ENCODE measurements at places on chromosomes 12 and 14.
A peak's percentile ranks its signal among the peaks of the same experiment; 100 is the strongest.

GRCh38 chr14:97456958-97457357, 659.8 kb downstream of the VRK1 start:
- DNase-seq = peak; percentile 50

GRCh38 chr12:75641031-75641780, 129.8 kb upstream of the KRR1 start:
- DNase-seq = peak; percentile 78

DNA sequence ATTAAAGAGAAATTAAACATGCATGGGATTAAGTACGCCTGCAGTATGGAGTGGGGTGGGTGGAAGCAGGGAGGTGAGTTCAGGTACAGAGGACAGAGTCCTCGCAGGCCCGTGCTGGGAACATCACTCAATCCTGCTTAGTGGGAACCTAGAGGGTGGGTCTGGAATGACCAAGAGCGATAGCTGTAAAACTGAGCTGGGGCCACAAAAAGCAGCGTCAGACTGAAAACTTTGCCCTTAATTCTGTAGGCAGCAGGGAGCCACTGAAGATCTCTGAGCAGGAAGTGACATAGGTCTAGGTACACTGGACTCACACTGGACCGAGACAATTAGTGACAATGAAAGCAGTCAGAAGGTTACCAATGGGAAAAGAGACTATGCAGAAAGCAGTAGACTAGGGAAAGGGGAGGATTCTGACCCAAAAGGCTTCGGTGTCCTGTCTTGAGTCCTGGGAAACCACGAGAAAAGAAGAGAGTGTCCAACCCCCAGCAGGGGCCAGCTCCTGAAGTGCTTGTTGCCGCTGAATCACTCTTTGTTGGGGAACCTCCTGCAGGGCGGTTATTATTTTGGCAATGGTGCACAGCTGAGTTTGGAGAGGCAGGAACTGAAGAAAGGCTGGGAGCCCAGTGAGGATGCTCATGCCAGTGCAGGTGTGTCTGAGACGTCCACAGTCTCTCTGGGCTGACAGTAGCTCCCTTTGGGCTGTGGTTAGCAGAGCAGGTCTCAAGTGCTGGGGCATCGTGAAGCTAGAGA, 97.4 kb downstream of the PLXNC1 start:
- peak; percentile 28 for DNase-seq

DNA sequence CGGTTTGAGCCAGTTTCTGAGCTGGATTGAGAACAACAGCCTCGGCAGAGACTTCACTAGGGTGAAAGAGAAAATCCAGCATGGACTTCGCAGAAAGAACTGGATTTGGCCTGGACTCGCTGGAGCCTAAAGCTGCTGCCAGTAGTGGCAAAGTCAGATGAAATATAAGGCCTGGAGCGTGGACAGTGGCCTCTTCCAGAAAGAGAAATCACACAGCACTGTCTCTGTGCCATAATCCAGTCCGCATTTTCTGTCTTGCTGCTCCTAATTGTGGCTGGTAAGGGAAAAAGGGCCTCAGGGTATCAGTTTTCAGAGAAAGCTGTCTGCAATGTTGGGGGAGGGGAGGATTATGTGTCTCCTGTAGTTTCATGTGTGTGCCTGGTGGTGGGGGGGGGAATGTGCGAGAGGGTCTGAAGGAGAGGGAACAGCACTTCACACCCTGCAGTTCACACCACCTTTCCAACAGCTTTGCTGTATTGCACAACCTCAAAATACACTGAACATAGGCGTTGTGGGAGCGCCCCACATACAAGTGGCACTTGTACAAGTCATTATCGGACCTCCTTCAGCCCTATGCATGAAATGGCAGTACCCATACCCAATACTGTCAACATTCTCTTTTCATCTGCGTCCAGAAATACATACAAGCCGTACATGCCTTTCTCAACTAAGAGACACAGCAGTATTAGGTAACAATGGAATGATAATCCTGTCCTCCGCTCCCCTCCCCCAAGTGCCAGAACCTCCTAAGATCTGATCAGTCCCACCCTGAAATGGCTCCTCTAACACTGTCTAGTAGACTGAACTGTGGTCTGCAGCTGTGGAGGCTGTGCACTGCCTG, 107.5 kb upstream of the ATF7IP start:
- peak; percentile 100 for DNase-seq

GRCh38 chr12:90076851-90077319, 368.2 kb upstream of the ATP2B1 start:
- no peak for DNase-seq

DNA sequence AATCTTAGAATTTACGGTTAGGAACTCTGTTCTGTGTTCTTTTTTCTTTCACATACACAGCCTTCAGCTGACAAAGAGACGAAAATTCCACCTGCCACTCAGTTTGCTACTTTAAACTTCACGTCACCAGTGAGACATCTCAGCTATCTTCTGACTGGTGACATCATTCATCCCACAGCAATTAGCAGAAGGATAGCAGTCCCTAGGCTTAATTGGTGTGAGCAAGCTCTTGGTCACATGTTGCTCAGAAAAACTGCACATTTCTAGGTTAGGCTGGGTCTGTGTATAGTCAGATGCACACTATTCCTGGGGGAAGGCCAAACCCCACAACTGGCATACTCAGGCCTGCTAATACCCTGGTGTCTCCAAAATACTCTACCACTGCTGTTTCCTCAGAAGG, 23.9 kb downstream of the SLC7A7 start:
- peak; percentile 42 for DNase-seq

GRCh38 chr14:60647081-60647836, 2.0 kb downstream of the SIX1 start:
- peak; percentile 60 for DNase-seq

- DNase-seq = peak; percentile 96
Observed at GRCh38 chr12:50066402-50066801, 9.0 kb downstream of the ASIC1 start.

DNA sequence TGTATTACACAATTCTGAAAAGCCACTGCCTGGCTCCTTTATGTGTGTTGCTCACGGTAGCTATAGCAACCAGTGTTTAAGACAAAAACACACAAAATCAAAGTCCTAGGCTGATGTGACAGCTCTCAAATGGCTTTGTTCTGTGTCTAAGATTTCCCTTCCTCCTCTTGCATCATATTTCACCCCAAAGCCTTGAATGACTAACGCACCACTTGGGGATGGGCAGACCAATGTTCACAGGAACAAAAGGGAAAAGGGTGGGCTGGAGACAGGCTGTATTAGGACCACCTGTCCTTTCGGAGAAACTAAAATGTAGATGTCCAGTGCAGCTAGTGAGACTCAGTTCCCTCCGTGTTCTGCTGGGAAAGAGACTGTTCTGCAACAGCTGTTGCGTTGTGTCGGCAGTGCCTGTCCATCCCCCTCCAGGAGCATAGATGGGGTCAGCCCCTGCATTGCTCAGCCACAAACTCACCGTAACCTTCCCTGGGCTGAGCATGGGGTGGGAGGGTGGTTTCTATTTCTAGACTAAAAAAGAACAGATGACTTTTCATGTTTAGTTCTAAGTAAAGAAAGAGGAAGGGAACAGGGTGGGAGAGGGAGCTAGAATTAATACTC, 26.8 kb upstream of the DAAM1 start:
- peak; percentile 69 for DNase-seq

GRCh38 chr12:51592034-51592705, 1.1 kb downstream of the SCN8A start:
- DNase-seq = peak; percentile 92

DNA sequence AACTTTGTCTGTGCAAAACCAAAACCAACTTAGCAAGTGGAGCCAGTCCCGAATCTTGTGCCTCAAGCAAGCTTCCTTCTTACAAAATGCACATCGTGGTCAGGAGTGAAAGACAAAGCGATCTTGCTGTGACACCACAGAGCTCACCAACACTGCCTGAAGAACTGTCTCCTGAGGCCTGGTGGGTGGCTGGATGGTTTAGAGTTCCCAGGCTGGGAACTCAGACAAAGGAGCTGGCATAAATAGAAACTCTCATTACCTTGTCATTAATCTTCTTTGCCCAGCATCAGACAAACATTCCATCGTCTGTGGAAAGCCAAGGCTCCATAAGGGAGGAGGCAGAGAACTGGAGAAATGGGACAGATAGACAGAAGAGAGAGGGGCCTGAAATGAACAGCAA, 144.8 kb downstream of the KCNA5 start:
- no peak for DNase-seq

DNA sequence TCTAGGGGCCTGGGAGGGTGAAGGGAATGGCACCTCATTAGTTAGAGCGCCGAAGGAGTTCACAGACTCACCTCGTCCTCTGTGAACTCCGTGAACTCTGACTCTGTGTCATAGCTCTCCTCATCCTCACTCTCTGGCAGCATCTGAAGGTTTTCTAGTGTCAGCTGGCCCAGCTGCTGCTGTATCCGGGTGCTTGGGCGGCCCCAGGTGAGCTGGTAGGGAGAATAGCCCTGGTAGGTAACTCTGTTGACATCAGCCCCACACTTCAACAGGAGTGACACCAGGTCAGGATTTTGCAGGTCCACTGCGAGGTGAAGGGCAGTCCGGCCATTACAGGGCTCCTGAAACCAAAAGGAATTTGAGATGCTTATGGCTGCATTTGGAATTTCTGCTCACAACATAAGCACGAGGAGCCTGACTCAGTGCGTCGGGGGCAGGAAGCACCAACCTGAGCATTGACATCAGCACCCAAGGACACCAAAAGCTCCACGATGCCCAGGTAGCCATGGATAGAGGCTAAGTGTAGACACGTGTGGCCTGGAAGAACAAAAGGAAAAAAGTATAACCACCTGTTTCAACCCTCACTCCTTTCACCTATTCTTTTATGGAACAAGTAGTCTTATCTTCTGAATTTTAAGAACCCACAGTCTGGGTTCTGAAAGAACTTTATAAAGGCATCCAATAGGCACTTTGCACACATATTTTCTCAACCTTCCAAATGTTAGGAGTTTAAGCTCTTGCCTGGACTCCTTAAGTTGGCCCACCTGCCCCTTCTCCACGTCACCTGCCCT, 2.0 kb downstream of the NFKBIA start:
- DNase-seq = no peak

- no peak for DNase-seq
Observed at GRCh38 chr14:34237677-34238076, 224.4 kb downstream of the SPTSSA start.

DNA sequence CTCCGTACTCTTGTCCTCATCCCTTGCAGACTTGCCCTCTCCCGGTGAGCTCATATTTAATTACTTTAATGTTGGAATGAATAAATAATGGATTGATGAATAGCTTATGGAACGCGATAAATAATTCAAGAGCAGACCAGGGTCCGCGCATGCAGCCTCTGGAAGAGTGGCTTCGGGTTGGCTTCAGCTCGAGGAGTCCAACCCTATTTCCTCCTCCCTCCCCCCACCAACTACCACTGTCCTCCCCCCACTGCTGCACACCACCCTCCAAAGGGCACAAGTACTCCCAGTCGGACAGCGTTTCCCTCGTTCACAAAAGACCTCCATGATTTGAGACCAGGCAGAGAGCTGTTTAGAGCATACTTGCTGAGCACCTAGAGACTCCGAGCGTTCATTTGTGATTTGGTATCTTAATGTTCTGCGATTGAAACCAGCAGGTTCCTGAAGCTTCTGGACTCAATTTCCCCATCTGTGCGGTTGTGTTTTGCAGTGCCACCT, 647 bp upstream of the SIX1 start:
- DNase-seq = peak; percentile 36

DNA sequence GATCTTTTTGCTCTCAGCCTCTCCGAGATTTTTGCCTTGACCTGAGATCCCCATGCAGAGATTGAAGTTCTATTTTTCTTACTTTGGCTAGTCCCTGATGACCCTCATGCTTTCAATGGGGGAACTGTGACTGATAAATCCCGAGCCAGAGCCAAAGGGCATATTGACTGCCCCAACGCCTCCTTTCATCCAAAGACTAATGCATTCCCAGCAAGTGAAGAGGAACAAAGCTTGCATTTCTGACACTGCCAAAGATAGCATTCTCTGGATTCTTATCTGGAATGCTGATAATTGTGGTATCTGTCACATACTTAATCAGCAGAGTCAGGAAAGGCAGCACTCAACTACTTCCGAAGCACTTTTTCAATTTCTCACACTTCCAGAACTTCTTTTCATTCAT, 152.3 kb upstream of the EGLN3 start:
- DNase-seq = no peak

DNA sequence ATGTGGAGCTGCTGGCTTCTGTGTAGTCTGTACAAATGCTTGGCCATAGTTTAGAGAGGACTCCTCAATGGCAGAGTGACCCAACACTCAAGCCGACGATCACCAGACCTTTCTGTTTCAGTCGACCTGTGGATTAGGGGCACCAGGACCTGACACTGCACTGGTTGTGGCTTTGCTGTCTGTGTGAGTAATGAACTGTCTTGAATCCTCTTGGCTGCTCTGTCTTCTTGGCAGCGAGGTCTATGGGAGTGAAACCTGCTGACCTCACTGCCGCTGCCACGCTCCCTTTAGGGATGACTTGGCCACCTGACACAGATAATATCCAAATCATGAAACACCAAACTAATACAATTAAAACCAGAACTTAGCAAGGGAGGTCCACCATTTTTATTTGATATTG, 83.5 kb upstream of the C14orf180 start:
- no peak for DNase-seq

GRCh38 chr12:15858353-15858752, 23.8 kb upstream of the STRAP start:
- DNase-seq = no peak

GRCh38 chr12:65420941-65421340, 142.5 kb downstream of the MSRB3 start:
- no peak for DNase-seq

DNA sequence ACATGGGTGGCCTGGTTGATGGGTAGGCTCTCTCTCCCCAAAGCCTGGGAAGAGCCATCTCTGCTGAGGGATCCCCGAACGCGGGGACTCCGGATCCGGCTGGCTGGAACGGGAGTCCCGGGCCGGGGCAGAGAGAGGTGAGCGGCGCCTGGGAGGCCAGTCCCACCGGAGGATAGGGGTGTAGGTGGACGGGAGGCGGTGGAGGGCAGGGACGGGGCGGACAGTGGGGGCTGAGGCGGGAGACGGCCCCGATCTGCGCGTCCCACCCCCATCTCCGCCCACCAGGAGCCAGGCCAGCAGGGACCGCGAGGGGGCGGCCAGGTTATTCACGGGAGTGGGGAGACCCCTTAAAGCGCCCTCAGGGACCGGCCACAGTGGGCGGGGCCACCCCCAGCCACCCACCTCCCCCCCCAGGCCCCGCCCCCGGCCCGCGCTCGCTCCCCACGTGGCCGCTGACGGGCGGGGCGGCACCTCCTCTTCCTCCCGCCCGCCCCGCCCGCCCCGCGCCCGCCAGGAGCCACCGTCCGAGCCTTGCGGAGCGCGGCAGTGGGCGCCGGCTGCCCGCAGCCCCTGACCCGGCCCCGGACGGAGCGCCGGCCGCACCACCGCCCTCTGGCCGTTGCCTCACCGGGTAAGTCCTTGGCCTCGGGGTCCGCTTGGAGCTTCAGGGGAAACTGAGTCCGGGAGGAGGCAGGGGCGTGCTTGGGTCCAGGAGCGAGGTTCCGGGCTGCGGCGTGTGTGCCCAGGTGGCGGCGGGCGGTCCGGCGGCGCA, at the start of gene INF2:
TSS of gene INF2 (plus strand) at position 510 of the 772 bp plus-strand sequence. CDS start 11,748 bp downstream, outside the sequence.
- DNase-seq = peak; percentile 68

- DNase-seq = peak; percentile 48
Observed at GRCh38 chr14:79986251-79986650, 225.1 kb downstream of the DIO2 start.

All from fibroblast of skin of scalp (primary cell).